ENCODE measurements at places on chromosomes 3 and 15. TPM values are rescaled to one million over a fixed set of nuclear protein-coding genes. Genes with fewer than 3 reads are reported as not detected.
A peak's percentile ranks its signal among the peaks of the same experiment; 100 is the strongest.

Gene IGSF11
- total RNA-seq = not detected

Gene GPR171
- total RNA-seq = 31.2 TPM

Gene EPHA3
- total RNA-seq = 0.72 TPM

- peak; percentile 48 for DNase-seq
Measured at GRCh38 chr15:65032801-65033537, 3.5 kb upstream of the MTFMT start.

DNA sequence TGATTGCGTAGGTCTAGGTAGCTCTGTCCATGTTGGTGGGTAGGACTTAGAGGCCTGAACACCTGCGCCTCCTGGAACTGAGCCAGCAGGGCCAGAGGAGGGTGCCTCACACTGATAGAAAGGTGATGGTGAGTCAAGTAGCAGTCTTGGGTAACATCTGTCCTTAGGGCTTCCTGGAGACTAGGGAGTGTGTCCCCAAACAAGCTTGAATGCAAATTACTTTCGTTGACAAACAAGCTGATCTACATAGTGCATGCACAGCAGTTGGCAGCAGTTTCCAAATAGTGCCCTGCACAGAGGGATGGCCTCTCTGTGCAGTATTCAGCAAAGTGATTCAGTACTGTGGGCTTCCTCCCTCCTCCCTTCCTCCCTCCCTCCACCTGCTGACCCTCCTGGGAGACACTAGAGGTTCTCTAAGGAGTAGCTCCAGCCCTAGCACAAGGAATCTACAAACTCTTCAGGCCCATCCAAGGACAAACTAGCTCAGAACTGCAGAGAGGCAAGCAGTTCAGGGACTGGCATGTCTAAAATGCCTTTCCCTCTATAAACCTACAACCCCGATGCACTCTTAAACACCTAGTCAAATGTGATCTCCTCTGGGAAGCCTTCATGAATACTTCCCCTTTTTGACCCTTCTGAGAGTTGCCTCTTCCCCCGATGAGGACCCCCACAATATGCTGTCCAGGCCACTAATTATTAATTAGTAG is 61.0 kb downstream of the TLE3 start:
- DNase-seq = no peak

DNA sequence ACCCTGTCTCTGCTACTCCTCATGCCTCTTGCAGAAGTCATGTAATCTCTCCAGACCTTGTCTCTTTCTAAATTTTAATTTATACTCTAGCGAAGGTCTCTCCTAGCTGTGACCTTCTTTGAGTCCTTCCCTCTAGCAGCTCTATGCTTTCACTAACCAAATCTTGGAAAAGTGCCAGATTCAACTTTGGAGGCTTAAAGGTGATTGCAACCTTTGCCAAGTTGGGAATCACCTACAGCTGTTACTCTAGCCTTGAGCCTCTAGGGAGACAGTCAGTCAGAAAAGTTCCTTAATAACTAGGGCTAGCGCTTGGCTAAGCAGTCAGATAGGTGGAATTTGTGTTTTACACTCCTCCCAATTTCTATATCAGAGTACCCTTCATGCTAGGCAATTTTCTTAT is 46.1 kb upstream of the ABI3BP start:
- DNase-seq = no peak

DNA sequence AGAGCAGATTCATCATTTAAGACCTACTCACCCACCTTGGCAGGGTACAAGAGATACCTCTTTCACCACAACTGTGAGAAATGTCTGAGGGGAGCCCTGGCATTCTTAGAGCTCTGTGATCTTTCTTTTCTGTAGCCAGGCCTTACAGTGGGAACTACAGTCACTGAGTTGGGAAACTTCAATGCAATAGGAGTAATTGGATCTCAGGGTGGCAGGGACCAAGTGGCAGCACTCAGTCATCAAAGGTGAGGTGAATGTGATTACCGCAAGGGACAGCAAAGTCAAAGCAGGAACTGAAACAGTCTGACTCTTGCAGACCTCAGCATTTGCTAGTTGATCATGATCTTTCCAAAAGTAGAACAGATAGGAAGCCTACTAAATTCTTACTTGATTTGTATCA is 7.2 kb upstream of the MCF2L2 start:
- no peak for DNase-seq

GRCh38 chr3:4065554-4065953 is 237.6 kb upstream of the SETMAR start:
- DNase-seq = no peak

DNA sequence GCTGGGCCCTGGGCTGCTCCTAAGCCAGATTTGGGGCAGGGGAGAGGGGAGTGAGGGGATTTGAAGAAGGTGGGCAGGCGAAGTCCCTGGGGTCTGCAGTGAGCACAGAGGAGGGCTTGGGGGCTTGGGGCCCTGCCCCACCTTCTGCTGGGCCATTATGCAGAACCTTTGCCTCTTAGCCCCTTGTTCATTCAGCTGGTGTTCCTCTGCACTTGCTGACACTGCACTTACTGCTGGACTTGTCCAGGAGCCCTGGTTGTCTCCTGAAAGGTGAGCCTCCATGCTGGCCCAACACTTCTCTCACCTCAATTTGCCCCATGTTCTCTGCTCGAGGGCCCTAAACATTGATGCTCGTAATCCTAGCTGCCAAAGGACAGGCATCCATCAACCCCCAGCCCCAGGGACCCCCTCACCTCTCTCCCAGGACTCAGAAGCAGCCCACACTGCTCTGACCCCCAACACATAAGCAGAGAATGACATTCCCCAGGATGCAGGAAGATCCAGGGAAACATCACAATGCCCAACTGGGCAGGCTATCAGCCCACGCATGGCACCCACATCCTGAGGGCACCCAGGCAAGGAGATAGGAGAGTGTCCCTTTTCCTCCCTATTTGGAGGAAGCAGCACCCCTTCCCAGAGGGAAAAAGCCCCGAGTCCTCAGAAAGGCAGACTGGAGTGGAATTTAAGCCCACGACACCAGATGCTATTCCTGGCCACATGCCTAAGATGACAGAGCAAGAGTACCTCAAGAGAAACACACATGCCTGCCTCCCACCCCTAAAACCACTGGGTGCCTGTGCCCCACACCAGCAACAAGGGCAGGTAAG is 76.8 kb downstream of the ADCY5 start:
- DNase-seq = no peak

- DNase-seq = no peak
Measured at GRCh38 chr3:115381573-115381912, 234.5 kb upstream of the ZBTB20 start.
